Bladder microvascular endothelial cell (primary cell): ENCODE measurements at places on chromosomes 1 and 21. TPM values are rescaled to one million over a fixed set of nuclear protein-coding genes. Genes with fewer than 3 reads are reported as not detected.

Gene NEK2
- 15.9 and 19.4 TPM in 2 replicates for total RNA-seq

Gene CRB1
- under 0.01 TPM in 1 of 2 replicates, not detected in the other for total RNA-seq

Gene SV2A
- total RNA-seq = 0.32 and 3.3 TPM in 2 replicates

Gene CBR1
- total RNA-seq = 48.1 and 56.7 TPM in 2 replicates

Gene CLDN8
- total RNA-seq = not detected in 2 replicates

Gene SYF2
- 23.8 and 26.4 TPM in 2 replicates for total RNA-seq

Gene USH2A
- total RNA-seq = not detected in 2 replicates
